Caco-2 (cell line): ENCODE measurements at places on chromosomes 13 and 19. TPM values are rescaled to one million over a fixed set of nuclear protein-coding genes. Genes with fewer than 3 reads are reported as not detected.
A peak's percentile ranks its signal among the peaks of the same experiment; 100 is the strongest.

DNA sequence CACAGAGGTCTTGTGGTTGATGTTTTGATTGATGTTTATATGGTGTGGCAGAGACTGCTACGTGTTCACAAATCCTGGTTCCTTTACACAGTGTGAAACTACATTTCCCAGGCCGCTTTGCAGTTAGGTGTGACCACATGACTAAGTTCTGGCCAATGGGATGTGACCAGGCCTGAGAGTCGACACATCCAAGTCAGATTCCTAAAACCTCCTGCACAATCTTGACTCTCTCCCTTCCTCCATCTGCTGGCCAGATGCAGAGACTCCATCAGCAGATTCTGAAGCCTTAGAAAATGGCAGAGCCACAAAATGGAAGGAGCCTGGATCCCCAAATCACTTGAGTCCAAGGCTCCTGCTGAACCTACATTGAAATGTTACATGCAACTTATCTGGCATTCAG, 12.6 kb downstream of the CD37 start:
- DNase-seq: peak; percentile 74

DNA sequence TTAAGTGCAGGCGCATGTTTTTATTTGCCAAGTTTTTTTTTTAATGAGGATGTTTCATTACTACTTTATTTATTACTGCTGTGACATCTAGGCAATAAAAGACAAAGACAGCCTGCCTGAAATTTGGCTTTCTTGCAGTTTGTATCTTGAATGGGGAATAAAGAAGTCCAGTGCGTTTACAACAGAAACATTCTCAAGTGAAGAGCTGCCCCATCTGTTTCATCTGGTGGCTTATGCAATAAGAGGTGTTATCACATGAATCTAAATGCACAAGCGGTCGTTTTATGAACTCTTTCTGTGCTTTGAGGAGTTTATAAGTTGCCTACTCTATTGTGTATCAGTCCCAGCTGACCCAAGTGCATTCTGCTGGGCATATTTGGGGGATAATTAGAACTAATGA, 12.6 kb upstream of the MAB21L1 start:
- DNase-seq: no peak

GRCh38 chr13:79703772-79704171, 222.8 kb downstream of the NDFIP2 start:
- DNase-seq: no peak

- no peak for DNase-seq
Observed at GRCh38 chr19:10279737-10280442, 6.9 kb upstream of the ICAM4 start.

DNA sequence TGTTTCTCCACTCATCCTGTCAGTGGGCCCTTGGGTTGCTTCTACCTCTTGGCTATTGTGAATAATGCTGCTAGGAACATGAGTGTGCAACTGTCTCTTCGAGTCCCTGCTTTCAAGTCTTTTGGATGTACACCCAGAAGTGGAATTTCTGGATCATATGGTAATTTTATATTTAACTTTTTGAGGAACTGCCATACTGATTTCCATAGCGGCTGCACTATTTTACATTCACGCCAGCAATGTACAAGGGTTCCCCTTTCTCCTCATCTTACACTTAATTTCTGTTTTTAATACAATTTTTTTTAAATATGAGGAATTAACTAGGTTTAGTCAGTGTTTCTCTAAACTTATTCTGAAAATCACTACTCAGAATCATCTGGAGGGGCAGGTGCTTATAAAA, 24.2 kb upstream of the SLC46A3 start:
- DNase-seq: no peak

- DNase-seq: no peak
Observed at GRCh38 chr13:62767473-62767872, 1351.8 kb upstream of the PCDH20 start.

GRCh38 chr13:51501096-51501495, 48.3 kb upstream of the INTS6 start:
- DNase-seq: no peak

GRCh38 chr19:17101686-17102628, 26.4 kb downstream of the MYO9B start:
- no peak for DNase-seq

PSG7 gene
- total RNA-seq: not detected in 2 replicates
